Small intestine (tissue), 16 donors: ENCODE measurements at places on chromosomes 16 and 17. TPM values are rescaled to one million over a fixed set of nuclear protein-coding genes. Genes with fewer than 3 reads are reported as not detected.

GRCh38 chr16:50195276-50195675, 42.2 kb downstream of the TENT4B start:
- peak overlapping the region; percentile 43 for H3K27ac ChIP-seq
- peak; percentile 15 for DNase-seq
- peaks cover 3% of the 10 kb centered on the region for H3K36me3 ChIP-seq
- H3K4me3 ChIP-seq = no peak overlapping the region
- H3K4me1 ChIP-seq = peaks cover 5% of the 10 kb centered on the region

DNA sequence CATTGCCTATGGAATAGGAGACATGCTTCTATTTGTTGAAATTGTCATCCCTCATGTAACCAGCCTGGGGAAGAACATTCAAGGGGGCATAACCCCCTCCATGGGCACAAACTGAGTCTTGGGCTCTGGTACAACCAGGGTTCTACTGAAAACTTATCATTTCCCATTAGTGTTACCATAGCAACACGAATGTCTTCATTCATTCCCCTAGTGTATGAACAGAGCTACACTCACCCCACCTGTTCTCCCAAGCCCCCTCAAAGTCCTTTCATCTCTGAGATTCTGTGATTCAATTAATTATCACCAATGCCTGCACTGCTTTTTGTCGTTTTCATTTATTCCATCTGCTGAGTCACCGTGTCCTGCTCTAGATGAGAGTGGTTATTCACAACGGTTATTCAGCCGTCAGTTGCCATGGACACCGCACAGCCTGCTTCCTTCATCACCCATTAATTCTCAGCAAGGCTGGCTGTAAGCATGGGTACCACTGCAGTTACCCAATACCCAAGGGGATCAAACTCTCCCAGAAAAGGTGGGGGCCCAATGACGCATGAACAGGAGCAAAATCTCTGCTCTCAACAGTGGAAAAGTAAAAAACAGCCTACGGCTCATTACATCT, 1.6 kb upstream of the GAST start:
- H3K36me3 ChIP-seq = no peaks in the 10 kb centered on the region
- no peaks in the 10 kb centered on the region for H3K27me3 ChIP-seq
- no peak for DNase-seq
- H3K27ac ChIP-seq = no peak overlapping the region
- no peak overlapping the region for H3K4me3 ChIP-seq
- no peaks in the 10 kb centered on the region for H3K4me1 ChIP-seq

DNA sequence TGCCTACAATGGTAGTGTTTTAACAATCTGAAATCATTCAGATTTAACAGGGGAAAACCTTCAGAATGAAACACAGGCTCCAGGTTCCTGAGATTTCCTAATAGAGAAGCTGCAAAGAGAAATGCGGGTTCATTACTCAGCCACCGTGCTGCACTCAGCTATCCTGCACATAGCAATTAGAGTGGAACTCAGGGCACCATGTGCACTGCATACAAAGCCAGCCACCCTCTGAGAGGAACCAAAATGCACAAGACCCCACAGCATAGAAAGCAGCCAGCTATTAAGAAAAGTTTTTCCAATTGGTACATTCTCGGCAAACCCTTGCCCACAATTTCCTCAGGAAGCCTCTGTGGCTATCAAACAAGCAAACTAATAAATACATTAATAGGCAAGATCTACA, 37.4 kb downstream of the TOM1L2 start:
- DNase-seq = no peak
- no peak overlapping the region for H3K27ac ChIP-seq
- no peak overlapping the region for H3K4me3 ChIP-seq

- no peak for DNase-seq
- peaks cover 2% of the 10 kb centered on the region for H3K27me3 ChIP-seq
- no peak overlapping the region for H3K27ac ChIP-seq
- no peaks in the 10 kb centered on the region for H3K4me1 ChIP-seq
Measured at GRCh38 chr17:79414063-79414792, 196.6 kb downstream of the RBFOX3 start.

GRCh38 chr16:47136099-47136842, 7.5 kb downstream of the NETO2 start:
- no peaks in the 10 kb centered on the region for H3K36me3 ChIP-seq
- no peaks in the 10 kb centered on the region for H3K27me3 ChIP-seq

SUPT6H gene
- 26.4 TPM for polyA plus RNA-seq

- no peak for DNase-seq
- H3K4me1 ChIP-seq = no peaks in the 10 kb centered on the region
- no peaks in the 10 kb centered on the region for H3K36me3 ChIP-seq
Measured at GRCh38 chr16:27611340-27611739, 61.4 kb downstream of the KATNIP start.

DNA sequence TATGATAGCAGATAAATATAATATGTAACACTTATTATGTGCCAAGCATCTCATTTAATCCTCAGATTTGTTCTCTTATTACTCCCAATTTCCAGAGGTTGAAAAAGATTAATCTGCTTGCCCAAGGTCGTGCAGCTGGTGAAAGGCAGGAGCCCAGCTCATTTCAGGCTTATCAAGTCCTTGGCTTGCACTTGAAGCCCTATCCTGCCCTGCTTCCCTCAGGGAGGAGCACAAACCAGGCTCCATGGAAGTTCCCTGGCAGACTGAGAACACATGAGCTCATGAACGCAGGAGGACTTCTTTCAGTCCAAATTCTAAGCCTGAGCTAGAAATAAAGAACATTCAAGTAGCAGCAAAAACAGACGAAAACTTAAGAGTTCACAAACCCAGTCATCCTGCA, 74.8 kb downstream of the USP31 start:
- no peak overlapping the region for H3K27ac ChIP-seq
- H3K36me3 ChIP-seq = no peaks in the 10 kb centered on the region
- H3K4me3 ChIP-seq = no peak overlapping the region
- peaks cover 2% of the 10 kb centered on the region for H3K4me1 ChIP-seq
- DNase-seq = no peak
- no peaks in the 10 kb centered on the region for H3K27me3 ChIP-seq

DNA sequence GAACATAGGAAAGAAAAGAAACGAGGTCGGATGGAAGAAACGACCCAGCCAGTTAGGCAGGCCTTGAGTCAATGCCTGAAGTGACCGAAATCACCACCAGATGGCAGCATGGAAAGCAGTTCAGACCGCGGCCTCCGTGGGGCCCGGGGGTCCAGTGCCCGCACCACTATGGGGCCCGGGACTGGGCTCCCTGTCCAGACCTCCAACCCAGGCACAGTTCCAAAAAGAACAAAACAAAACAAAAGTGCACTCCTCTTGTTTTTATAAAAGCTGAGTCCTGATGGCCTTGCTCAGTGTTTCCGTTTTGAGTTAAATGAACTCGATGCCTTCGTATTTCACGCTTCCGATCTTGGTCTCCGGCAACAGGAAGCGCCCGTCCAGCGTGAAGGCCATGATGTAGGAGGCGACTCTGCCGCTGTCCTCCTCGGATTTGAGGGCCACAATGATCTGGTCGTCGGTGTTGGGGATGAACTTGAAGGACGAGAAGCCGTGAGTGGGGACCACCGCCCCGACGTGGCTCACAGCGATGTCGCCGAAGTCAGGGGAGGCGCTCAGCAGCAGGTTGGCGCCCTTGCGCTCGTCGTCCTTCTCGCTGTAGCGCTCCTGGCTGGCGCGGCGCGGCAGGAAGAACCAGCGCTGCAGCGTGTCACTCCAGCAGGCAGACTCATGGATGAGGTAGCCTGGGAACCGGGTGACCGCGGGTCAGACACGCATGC, 13.7 kb upstream of the LGALS3BP start:
- H3K4me3 ChIP-seq = no peak overlapping the region
- H3K36me3 ChIP-seq = peaks cover 22% of the 10 kb centered on the region
- peak; percentile 60 for DNase-seq
- no peaks in the 10 kb centered on the region for H3K27me3 ChIP-seq
- peaks cover 7% of the 10 kb centered on the region for H3K4me1 ChIP-seq

KRTAP4-3 gene
- not detected for polyA plus RNA-seq

- H3K4me1 ChIP-seq = peaks cover 3% of the 10 kb centered on the region
- H3K27ac ChIP-seq = peak overlapping the region; percentile 97
Measured at GRCh38 chr17:7889166-7889955, 772 bp downstream of the CHD3 start.

DNA sequence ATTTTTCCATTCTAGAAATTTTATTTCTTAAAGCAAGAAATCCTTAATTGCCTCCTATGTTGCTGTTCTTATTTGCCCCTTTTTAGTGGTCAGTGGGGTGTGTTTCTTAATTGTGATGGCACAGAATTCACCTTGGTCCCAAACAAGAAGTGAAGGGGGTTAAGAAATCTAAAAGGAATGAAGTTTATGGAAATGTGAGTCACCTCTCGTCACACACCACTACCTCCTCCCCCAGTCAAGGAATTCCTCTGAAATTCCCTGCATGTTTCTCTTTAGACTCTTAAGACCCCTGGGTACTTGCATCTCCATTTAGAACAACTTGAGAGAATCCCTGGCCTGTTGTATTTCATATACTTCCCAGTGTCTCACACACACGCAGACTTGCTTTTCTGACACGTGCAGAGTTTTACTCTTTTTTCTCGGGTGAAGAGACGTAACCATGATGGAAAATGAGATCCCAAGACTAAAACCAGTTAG, 247.4 kb downstream of the PRKCA start:
- H3K27me3 ChIP-seq = no peaks in the 10 kb centered on the region
- DNase-seq = no peak
- H3K36me3 ChIP-seq = no peaks in the 10 kb centered on the region
- no peak overlapping the region for H3K4me3 ChIP-seq
- H3K27ac ChIP-seq = no peak overlapping the region
- H3K4me1 ChIP-seq = peaks cover 13% of the 10 kb centered on the region

DNA sequence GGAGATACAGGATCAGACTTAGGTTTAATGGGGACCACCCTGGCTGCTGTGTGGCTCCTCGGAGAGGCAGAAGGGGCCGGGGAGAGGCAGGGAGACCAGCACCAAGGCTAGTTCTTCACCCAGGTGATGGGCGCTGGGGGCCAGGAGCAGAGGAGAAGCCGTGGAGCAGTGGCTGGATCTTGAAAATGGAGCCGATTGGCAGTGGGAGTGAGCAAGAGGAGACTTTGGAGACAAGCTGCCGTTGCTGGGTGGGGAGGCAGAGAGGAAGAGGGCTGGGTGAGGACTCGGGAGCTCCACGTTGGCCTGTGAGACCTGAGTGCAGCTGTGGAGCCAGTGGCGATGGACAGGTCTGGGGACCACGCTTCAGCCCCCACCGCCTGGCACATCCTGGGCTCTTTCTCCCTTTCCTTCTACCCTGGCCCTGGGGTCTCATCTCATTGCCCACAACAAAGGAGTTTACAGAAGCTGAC, 9.0 kb downstream of the RAB11FIP4 start:
- no peaks in the 10 kb centered on the region for H3K36me3 ChIP-seq
- no peak overlapping the region for H3K4me3 ChIP-seq
- no peak overlapping the region for H3K27ac ChIP-seq
- peaks cover 4% of the 10 kb centered on the region for H3K27me3 ChIP-seq

- no peak overlapping the region for H3K27ac ChIP-seq
- peak; percentile 62 for DNase-seq
- H3K27me3 ChIP-seq = peaks cover 36% of the 10 kb centered on the region
- no peaks in the 10 kb centered on the region for H3K36me3 ChIP-seq
- H3K4me3 ChIP-seq = peak overlapping the region; percentile 38
- no peaks in the 10 kb centered on the region for H3K4me1 ChIP-seq
Measured at GRCh38 chr17:35460354-35460851, 11.8 kb upstream of the SLFN13 start.

DNA sequence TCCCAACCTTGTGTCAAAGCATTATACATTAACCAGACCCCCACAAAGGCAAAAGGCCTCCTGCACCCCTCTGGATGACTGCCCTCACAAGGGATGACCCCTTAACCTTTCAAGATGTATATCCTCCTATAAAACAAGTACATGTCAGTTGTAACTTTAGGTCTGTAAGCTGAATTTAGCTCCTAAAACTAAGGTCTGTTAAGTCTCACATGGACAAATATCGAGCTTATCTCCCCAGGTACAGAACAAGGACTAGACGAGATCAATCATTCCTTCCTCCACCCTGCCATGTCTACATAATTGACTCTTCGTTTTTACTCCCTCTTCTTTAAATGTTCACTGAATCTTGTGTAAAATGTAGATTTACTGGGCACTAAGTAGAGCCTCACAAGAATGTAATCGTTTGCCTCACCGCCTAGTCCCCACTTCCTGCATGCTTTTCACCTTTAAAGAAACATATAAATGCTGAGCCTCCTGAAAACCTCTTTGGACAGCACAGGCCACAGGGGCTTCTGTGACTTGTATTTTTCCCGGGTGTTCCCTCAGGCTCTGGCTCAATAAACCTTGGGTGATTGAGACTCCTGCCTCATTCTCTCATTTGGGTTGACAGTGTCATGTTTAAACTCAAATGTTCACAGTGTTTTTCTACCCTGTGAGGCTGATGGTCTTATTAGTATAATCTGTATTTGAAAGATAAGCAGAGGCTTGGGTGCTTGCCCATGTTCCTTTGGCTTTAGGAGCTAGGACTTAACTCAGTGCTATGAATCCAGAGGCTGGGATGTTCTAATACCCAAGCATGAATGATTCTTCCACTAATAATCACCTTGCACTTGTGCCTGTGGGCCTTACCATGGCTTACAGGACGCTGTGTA, 37.6 kb downstream of the MMD start:
- no peaks in the 10 kb centered on the region for H3K36me3 ChIP-seq
- no peaks in the 10 kb centered on the region for H3K27me3 ChIP-seq
- no peak for DNase-seq
- H3K4me3 ChIP-seq = no peak overlapping the region

- H3K4me1 ChIP-seq = peaks cover 4% of the 10 kb centered on the region
- H3K36me3 ChIP-seq = no peaks in the 10 kb centered on the region
- no peak for DNase-seq
Measured at GRCh38 chr16:79269211-79269863, 331.2 kb downstream of the MAF start.

DNA sequence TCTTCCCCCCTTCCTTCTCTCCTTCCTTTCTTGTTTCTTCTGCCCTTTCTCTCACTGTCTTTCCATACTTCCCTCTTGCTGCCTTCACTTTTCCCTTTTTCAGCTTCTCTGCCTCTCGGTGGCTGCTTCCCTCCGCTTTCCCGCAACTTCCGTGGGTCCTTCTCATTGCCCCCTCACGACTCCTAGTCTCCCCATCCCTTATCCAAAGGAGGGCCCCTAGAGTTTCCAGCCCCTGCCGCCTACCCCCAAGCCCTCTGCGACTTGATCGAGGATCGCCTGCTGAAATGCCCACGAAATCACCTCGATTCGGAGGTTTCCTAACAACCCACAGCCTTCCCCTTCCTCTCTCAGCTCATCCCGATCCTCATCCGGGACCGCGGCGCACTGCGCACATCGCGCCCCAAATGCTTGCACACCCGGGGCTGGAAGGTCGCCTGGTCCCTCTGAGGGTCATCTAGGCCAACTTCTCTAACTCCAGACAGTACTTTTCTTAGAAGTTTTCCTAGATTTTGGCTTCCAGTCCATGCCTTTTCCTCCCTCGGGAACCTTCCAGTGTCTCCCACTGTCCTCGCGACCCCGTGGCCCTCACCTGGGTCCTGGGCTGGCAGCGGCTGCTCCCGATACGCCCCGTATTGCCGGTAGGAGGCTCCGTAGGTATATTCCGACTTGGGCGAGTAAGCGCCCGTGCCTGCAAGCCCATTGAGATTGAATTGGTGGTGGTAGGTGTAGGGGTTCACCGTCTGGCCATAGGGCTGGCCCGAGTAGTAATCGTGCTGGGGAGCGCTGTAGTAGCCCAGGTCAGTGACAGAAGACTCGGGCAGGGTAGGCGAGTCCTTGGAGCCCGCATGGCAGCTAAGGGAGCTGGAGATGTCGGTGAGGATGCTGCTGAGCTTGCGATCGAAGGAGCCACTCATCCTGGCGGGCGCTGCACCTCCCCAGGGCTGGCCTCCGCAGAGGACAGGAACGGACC, 654 bp downstream of the DLX3 start:
- H3K36me3 ChIP-seq = no peaks in the 10 kb centered on the region
- DNase-seq = peak; percentile 33
- no peak overlapping the region for H3K4me3 ChIP-seq
- H3K4me1 ChIP-seq = peaks cover 10% of the 10 kb centered on the region
- H3K27ac ChIP-seq = no peak overlapping the region
- peaks cover 10% of the 10 kb centered on the region for H3K27me3 ChIP-seq
